ENCODE measurements at places on chromosomes 4 and X.

- peak; percentile 45 for DNase-seq
Observed at GRCh38 chrX:148670277-148670676, 169.9 kb downstream of the AFF2 start.

GRCh38 chr4:114343015-114343414 lies 255.6 kb upstream of the UGT8 start:
- DNase-seq, result no peak

DNA sequence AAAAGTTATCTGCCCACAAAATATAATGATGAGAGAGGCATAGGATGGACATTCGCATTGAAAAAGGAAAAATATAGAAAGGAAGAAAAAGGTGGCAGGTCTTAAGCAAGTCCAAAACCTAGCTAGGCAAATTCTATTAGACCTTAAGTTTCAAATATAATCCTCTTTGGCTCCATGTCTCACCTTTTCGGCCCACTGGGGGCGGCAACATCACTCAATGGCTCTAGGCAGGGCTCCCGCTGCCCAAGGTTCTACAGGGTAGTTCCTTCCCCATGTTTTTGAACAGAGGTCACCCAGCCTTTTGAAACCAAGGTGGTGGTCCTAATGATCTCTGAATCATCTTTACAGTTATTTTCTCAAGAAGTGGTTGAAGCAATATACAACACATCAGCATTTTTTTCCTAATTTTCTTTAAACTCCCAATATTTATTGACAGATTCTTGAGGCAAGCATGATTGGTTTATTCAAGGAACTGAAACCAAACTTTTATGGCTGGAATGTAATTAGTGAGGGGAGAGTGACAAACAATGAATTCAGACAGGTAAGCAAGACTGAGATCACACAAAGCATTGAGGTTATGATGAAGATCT lies 309.4 kb downstream of the ANTXR2 start:
- DNase-seq, result no peak

DNA sequence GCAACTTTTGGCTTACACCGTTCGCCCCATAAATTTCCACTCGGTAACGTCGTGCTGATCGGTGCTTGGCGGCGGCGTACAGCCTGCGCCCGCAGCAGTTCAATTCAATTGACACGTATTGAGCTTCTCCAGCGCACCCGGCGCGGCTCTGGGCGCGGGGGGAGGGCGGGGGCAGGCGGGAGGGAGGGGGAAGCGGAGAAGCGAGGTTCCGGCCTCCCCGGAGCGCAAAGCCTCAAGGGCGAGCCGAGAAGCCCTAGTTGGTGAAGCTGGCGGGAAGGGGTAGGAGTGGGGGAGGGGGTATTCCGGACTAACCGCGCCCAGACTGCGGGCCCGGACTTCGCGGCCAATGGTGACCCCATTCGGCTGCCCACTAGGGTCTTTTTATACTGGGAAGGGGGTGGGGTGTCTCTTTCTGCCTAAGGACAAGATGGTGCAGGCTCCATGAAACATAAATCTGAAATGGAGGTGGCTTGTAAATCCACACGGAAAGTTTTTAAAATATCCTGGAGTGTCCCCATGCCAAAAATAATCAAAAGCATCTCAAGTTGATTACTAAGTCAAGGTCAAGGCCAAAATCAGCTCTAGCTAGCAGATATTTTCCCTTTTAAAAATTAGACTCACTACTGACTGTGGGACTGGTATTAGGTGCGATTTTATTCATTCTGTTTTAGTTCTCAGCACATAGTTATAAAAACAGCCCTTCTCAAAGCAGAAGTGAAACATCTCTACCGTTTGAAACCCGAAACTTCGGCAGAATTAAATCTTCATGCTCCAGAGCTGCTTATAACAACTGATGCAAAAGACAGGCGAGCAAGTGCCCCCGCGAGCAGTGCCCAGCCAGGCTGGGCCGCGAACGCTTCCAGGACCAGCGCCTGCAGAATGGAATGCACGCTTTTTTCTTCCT lies 1.5 kb upstream of the BCOR start:
- no peak for DNase-seq

DNA sequence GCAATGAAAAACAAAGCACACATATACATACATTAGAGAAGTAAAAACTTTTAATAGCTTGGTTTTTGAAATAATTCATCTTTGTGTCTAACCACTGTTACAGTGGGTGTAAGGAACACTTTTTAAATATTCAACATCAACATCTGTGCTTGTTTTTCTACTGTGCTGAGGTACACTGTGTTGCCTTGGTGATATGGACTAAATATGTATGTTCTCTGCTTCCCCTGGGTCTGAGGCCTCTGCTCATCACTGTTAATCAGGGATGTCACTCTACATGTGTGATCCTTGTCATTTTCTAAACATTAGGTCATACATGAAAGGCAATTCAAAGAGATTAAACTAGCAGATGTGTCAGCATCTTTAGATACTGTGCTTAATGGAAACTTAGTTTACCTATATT lies 10.9 kb downstream of the MCTS1 start:
- no peak for DNase-seq

DNA sequence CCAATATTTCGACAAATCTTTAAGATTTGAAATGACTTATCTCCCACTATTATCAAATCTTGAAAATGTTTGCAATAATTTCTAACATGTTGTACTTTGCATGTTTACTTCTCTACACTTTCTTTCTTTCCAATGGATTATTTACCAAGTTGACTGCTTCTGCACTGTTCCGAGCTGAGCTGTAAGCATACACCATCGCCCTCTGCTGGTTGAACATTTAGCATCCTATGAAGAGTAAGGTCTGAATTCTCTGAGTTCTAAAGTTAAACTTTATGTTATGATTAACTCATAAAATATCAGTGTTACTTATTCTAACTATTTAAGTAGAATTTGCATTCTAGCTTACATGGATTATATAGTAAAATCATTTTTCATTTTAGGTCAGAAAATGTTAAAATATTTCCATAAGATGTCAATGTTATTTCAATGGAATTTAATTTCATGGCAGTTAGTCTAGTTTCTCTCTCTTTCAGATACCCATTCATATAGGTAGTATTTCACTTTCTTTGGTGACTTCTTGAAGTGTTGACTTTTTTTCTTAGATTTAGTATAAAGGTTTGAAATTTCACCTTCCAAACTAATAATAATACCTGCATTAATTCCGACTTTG lies 137.4 kb downstream of the DKK2 start:
- DNase-seq, result peak; percentile 82

GRCh38 chrX:124194199-124194598 lies 138.3 kb upstream of the TEX13D start:
- DNase-seq, result peak; percentile 44

DNA sequence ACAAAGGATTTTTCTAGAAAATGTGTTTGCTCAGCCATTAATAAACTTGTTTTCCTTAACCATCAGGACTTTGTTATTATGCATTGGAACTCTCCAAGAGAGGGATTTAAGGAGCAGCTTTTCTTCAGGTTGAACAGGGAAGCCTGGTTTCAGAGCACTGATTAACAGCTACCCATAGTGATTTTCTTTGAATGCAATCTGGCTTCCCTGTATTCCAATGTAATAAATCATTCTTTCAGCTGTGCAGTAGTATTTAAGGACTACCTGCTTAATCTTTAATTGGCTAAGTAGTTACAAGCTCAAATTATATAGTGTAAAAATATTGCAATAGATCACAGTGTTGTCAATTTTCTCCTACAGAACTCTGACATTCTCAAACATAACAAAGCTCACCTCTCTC lies 77.5 kb downstream of the TMEM156 start:
- no peak for DNase-seq

- peak; percentile 2 for DNase-seq
Observed at GRCh38 chr4:65670331-65671031, at the start of gene EPHA5. EPHA5 (minus strand) TSS chr4:65670489; CDS start chr4:65669742, 747 bp downstream.

- DNase-seq, result no peak
Observed at GRCh38 chrX:42530027-42530426, 247.9 kb downstream of the PPP1R2C start.

- DNase-seq, result peak; percentile 84
Observed at GRCh38 chr4:151325111-151325948, at the start of gene SH3D19. SH3D19 (minus strand) TSS chr4:151325605; CDS start chr4:151325352, 253 bp downstream.

GRCh38 chr4:178577933-178578332 lies 1135.7 kb upstream of the AGA start:
- no peak for DNase-seq

DNA sequence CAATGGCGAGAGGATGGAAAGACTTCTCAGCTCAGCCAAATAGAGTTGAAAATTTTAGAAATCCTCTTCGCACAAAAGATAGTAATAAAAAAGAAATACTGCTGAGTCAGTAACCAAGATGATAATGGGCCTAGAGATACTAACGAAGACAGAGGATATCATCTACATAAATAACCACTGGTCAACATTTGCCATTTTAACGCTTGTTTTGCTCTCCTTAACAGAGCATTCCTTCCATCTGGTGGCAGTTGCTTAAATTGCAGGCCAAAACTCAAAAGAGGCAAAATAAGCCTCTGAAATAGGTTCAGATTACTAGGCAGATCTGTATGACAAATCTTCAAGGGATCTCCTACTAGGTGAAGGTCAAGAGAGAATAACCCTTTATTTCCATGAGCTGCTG lies 51.7 kb upstream of the MCF2 start:
- peak; percentile 48 for DNase-seq

- no peak for DNase-seq
Observed at GRCh38 chrX:40470830-40471429, 109.8 kb upstream of the ATP6AP2 start.

- DNase-seq, result no peak
Observed at GRCh38 chr4:161382655-161383054, 781.1 kb downstream of the FSTL5 start.

GRCh38 chrX:114581528-114582263 lies 2.2 kb upstream of the HTR2C start:
- DNase-seq, result no peak

- DNase-seq, result no peak
Observed at GRCh38 chr4:140579278-140579677, 10.5 kb upstream of the UCP1 start.

- DNase-seq, result no peak
Observed at GRCh38 chrX:116449156-116449555, 12.8 kb downstream of the SLC6A14 start.

DNA sequence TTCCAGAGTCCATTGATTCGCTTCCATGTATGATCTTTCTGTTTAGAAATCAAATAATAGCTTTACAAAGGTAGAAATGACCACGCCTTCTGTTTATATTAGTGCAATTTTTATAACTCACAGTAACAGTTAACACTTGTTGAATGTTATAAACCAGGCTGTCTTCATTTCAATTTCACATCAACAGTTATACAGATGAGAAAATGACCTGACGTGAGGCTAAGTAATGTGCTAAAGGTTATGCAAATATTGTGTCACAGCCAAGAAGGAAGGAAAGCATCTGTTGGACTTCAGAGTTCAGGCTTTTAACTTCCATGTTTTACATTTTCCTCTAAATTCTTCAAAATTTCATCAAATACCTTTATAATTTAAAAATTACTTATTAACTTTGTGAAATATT lies 13.9 kb downstream of the CASP3 start:
- no peak for DNase-seq

DNA sequence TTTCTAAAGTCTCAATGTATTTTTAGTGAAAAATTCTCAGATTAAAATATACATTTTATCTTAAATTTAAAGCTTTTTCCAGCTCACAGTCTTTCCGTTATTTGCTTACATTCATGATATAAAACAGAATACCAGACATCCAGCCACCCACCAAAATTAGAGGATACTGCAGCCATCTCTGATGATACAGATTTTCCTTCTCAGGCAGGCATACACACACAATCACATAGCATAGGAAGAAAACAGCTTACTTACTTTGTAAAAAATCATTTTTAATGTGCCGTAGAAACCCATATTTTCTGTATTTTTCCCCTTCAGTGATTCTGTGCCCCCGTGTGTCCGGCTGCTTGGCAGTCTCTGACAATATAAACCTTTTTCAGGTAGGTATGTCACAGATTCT lies 183.7 kb downstream of the FBXW7 start:
- DNase-seq, result no peak

GRCh38 chrX:18596096-18596495 lies 75.8 kb downstream of the RS1 start:
- DNase-seq, result no peak

DNA sequence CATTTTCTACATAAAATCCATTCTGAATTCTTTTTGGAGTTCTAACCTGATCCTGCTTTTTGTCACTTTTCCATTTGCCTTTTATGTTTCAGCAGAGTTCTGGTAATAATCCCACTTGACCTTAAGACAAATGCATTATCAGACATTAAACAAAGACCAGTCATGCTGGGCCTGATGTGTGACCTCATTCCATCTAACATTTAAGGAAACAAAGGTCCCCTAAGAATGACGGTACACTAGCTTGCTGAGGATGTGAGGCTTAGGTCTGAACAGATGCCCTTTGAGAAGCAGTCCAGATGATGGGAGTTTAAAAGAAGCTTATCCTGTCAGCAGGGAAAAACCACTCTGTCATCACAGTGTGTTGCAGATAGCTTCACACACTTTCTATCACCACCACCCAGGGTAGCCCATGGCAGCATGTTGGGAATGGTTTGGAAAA lies 38.1 kb upstream of the PDE5A start:
- no peak for DNase-seq

DNA sequence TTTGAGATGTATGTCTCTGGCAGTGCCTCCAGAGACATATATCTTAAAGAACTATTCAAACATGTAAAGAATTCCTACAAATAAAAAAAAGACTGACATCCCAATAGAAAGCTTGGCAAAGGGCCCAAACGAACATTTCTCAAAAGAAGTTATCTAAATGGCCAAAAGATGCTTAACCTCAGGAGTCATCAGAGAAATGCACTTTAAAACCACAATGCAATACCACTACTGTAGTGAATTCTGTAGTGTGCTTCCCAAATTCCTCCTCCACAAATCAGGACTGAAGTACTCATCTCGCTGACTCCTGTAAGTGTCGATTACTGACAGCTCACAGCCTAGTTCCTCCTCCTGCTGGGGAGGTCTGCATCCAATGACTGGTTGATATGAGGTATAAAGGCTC lies 129.0 kb upstream of the MAMLD1 start:
- DNase-seq, result no peak

DNA sequence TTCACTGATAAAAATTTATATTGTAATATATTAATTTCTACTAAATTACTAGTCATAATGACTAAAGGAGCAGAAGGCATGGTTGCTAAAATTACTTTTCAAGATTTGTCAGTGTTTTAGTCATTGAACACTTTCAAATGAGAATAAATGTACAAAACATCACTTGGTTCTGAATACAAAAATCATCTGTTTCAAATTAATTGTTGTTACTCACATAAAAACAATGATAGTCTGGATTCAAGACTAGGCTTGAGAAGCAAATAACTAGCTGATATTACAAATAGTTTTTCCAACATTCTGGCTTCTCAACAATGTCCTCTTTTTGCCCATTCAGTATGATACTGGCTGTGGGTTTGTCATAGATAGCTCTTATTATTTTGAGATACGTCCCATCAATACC lies 112.5 kb downstream of the ANAPC10 start:
- DNase-seq, result no peak

All from trophoblast cell (in vitro differentiated cells and primary cell).